ENCODE measurements at places on chromosomes 2 and 18.
A peak's percentile ranks its signal among the peaks of the same experiment; 100 is the strongest.

DNA sequence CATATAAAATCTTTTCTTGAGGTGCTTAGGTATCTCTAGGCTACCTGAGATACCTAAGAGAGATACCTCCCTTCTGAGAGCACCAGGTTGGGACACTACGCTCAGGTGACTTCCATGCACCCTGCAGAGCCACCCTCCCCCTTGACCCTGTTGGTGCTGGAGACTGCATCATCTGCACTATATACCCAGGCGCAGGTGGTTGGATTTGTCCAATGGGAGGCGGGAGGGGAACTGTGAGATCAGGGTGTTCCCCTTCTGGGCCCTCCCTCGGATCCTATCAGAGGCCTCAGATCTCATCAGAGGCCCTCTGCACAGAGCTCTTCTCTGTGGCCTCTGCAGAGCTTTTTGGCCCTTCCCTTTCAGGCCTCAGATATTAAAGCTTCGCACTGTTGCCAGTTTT lies 158.4 kb downstream of the SH3RF3 start:
- DNase-seq = no peak

DNA sequence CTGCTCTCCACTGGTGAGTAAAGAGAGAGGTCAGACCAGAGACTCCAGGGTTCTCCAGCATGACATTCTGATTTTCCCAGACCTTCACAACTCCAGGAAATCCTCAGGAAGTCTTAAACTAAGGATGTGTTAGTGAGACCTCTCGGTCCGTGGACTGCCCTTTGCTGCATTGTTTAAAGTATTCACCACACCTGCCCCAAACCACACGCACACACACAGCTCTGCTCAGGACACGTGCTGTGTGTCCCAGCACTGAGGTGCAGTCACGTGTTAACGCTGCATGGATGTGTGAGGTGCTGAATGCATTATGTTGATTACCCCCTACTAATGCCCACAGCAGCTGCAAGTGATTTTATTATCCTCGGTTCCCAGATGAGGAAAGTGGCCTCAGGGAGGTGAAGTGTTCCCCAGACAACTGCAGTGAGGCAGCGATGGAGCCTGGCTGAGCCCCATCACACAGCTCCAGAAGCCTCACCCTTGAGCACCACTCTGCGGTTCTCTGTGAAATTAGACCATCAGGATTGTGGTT lies 68.4 kb downstream of the TRAPPC12 start:
- no peak for DNase-seq

DNA sequence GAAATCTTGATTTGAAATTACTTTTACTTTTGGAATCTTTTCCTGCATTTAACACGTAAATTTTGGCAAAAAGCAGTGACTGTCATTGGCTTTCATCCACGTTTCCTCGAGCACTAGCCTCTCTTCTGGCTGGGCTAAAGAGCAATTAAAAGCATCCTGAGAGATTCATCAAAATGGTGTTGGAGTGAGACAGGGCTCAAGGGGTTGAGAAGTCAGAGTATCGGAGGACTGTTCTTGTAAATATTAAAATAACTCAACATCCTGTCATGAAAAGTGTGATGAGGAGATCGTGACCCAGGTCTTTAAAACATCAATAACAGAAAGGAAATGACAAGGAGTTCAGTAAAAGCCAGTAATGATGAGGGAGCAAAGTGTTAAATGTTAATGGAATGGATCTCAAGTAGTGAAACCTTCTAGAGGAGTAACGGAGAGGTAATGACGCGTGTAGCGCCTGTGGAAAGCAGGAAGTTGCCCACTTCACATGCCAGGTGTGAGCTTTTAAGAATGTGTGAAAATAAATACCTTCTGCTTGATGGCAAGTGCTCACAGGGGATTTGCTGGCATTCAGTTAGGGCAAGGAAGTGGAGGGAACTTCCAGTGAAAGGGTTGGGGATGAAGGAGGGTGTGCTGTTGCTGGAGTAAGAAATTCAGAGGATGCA lies 754.4 kb downstream of the ADCYAP1 start:
- DNase-seq = no peak

DNA sequence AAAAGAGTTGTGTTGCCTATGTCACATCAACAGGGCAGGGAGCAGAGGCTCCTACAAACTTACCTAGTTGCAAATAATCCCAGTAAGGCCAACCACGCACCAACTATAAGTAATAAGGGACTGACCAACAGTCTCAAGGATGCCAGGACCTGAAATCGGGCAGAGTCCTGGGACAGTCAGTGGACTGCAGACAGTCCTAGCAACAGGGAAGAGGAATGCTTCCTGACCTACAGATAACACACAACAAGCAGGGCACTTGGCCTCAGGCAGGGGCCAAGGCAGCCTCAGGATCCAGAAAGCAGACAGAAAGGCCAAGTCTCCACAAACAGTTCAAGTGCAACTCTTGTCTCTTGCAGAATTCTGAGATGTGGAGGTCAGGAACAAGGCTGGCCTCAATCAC lies 56.2 kb downstream of the GALNT14 start:
- DNase-seq = no peak

DNA sequence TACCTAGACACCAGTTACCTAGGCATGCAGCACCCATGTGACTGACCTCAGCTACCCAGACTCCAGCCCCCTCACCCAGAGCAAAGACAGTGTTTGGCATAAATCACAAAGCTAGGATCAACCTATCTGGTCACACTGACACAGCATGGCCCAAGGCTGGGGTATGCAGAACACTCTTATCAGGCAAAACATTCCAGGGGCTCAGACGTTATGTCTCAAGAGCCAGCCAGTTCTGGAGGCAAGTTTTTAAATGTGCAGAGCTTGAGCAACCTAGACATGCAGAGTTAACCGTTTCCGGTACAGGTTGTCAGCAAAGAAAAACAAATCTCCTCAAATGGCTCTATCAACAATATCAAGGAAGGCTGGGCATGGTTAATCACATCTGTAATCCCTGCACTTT lies 92.8 kb downstream of the AP1S3 start:
- no peak for DNase-seq

GRCh38 chr2:222193328-222193983 lies 105.3 kb downstream of the PAX3 start:
- no peak for DNase-seq

DNA sequence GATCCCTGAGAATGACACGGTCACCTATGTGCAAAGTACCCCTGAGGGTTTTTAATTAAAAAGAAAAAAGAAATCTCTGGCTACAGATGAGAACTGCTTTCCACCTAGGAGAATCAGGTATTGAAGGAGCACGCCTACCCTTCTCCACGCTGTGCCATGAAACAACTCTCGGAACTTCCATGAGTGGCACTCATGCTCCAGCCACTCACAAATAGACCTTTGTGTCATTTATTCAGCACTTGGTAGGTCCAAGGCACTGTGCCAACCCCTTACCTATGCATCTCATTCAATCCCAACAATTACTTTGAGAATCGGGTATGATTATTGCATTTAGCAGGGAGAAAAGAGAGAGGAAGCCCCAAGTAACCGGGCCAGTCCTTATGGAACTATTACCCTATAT lies 44.9 kb upstream of the TTC39C start:
- no peak for DNase-seq

DNA sequence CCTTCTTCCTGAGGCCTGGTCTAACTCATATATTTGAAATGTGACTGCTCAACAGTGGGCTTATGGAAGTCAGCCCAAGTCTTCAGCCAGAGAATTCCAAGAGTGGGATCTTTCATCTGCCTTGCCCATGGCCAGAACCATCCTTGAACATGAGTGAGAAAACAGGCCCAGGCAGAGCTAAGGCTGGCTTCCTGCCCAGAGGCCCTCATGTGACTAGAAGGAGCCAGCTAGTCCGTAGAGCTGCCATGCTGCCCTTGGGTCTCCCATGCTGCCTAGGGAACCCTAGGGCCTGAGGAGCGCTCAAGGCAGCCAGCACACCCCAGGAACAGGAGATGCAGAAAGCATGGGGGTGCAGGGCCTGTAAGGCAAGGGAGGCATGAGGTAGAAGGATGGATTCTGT lies 203.6 kb downstream of the FHOD3 start:
- DNase-seq = no peak

DNA sequence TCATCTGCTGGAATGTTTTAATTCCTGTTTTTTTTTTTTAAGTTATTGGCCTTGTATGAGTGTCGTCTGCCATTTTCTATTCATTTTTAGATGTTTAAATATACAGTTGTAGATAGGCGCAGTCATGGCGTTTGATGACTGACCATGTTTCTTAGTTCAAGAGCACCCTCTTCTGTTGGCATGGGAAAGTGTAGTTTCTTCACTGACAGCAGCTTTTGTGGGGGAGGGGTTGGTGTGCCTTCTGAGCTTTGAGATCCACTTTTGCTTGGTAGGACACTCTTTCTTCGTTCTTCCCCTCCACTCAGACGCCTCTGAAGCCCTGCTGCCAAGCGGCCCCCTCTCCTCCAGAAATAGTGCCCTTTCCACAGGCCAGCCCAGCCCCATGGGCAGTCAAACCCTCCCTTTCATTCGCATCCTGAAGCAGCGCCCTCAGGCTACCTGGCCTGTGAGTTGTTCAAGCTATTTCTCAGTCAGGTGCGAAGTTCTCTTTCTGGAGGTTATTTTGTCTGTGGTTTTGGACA lies 492.0 kb downstream of the TNS1 start:
- peak; percentile 78 for DNase-seq

DNA sequence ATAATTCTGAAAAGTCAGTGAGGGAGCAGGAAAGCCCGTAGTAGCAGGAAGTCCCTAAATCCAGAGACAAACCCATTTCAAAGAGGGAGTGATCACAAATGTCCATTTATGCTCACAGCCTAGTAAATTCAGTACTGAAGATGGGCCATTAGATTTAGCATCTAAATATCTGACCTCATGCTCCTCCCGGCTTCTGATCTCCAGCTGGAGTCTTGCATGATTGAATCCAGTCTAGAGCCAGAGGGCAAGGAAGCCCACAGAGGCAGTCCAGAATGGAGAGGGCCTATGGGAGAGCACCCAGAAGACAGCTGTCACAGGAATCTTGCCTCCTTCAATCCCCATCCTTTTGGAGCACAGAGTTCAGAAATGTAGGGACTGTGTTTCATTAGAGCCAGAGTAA lies 16.0 kb upstream of the ST8SIA3 start:
- DNase-seq = no peak

DNA sequence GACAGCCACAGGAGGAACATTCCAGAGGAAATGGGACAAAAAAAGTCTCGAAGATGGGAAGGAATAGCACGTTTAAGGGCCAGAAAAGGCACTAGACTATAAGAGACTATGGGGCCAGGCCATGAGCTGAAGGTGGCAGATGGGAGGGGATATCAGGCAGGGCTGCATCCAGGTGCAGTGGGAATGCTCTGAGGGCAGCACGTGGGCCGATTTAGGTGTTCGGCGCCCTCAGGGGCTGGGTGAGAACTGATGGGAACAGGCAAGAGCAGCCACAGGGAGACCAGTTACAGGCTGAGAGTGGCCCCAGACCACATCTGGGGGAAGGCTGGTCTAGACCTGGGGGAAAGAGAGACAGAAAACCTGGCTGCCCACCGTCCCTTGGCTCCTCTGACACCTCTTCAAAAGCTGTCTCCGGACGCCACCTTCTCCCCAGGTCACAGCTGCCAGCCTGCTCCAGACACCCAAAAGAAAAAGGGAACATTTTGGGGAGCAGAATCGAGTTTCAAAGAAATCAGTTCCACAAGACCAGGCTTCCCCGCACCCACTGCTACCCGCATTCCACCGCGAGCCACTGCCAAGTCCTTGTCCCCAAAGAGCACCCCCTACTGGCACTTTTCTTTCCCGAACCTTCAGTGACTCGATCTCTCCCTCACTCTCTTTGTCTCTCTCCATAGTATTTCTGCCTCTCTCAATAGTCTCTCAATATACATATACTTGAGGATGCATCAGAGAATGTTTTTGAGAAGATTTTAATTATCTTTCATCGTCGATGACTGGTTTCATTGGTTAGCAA lies 190.1 kb upstream of the AGAP1 start:
- DNase-seq = no peak

DNA sequence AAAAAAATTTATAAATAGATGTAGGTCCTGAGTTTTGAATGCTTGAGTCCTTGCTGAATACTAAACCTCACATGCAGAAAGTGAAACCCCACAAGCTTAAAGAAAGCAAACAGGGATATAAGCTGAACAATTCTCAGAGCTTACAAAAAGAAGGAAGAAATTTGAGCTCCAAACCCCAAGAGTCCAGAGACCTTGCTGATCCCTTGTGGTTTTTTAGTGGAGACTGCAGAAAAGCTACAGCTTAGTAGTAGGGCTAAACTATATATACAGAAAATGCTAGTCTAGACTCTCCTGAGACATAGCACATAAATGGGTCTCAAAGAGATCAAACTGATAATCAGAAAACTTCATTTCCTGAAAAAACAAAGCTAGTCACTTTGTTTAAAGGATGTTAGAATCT lies 1548.1 kb upstream of the ZEB2 start:
- DNase-seq = no peak

DNA sequence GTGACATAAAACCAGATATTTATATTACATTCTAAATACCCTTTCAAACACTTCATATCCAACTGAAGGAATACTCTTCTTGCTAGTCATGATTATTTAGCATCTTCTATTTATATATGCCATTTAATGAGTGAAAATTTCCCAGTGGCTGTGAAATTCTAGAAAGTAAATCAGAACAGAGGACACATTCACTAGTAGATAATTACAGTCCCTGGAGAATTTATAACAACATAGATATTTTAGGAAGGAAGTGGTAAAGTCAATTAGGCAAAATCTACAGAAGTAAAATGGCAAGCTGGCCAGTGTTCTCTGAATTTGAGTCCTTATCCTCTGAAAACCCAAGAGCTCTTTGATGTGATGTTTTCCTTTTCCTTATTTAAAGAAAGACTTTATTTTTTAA lies 121.8 kb downstream of the PMAIP1 start:
- DNase-seq = no peak

- DNase-seq = no peak
Observed at GRCh38 chr18:13577781-13578180, 148.6 kb downstream of the FAM210A start.

GRCh38 chr2:142048581-142048980 lies 82.2 kb downstream of the LRP1B start:
- DNase-seq = no peak

GRCh38 chr18:76821875-76822505 lies 367 bp upstream of the ZNF236 start:
- no peak for DNase-seq

GRCh38 chr2:196971574-196972279 lies 45.2 kb upstream of the PGAP1 start:
- no peak for DNase-seq

DNA sequence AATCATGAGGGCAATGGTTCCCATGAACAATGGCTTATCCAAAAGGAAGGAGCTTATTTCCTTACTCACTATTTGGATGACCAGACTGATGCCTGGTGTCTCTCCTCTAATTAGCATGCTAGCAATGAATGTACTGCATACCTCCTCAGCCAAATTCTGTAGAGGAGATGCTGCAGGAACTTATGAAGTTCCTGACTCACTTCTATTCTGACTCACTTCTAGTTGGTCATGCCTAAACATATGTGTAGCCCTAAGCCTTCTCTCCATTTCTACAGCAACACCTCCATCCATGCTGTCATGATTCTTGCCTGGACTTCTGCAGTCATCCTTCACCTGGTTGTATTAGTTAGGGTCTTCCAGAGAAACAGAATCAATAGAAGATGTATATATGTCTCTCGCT lies 59.9 kb upstream of the MRPS9 start:
- no peak for DNase-seq
